ENCODE measurements at places on chromosomes 12 and 14.

GRCh38 chr12:9064815-9065606, 50.7 kb downstream of the A2M start:
- no peak for DNase-seq

DNA sequence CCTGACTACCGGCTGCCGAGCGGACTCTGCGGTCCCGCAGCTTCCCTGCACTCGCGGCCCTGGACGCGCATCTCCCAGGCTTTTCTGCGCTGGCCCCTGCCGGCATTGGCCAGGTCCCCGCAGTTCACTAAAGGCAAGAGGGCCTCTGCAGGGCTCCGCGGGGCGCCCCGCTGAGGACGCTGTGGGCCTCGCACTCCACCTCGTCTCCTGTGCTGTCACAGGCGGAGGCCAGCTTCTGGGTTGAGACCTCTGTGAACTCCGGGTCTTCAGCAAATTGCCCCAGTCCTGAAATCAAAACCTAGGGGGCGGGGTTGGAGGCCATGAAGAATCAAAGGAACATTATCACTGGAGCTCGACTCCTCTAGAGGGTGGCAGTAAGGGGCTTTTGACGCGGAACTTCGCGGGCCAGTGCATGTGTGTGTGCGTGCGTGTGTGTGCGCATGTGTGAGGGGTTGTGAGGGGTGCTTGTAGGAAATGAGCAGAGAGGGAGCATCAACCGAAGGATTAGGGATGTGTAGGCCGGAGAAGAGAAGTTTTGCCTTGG, 68.5 kb upstream of the CAPRIN2 start:
- no peak for DNase-seq

DNA sequence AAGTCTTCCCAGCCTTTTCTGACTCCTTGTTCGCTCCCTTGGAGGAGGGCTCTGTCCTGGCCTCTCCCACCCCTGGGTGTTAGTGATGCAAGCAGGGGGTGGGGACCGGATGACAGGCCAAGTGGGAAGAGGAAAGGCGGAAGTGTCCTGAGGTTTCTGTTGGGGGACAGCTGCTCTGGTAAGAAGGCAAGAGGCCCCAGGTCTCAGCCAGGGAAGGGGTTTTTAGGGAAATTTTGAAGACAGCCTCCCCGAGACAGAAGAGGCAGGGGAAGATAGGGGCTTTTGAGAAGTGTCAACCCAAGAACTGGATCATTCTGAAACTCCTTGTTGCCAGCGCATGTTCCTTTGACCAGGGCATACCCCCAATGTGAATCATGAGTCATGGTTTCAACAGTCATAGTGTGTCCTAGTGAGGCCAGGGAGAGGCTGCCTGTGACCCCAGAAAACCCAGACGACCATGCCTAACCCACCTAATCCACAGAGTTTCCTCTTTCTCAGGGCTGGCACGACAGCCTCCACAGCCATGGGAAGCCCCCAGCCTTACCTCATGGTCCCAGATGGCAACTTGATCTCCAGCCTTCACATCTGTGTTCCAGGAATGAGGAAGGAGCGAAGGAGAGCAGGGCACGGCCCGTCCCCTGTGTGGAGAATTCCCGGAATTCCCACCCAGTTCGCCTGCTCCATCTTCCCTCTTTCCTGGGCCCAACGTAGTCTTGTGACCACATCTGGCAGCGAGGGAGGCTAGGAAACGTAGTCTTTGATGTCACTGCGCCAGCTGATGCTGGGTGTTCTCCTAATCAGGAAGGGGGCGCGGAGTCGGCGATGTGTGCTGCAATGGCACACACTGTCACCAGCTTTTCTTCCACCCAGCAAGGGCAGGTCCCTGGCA, 4.9 kb upstream of the GPR132 start:
- no peak for DNase-seq

DNA sequence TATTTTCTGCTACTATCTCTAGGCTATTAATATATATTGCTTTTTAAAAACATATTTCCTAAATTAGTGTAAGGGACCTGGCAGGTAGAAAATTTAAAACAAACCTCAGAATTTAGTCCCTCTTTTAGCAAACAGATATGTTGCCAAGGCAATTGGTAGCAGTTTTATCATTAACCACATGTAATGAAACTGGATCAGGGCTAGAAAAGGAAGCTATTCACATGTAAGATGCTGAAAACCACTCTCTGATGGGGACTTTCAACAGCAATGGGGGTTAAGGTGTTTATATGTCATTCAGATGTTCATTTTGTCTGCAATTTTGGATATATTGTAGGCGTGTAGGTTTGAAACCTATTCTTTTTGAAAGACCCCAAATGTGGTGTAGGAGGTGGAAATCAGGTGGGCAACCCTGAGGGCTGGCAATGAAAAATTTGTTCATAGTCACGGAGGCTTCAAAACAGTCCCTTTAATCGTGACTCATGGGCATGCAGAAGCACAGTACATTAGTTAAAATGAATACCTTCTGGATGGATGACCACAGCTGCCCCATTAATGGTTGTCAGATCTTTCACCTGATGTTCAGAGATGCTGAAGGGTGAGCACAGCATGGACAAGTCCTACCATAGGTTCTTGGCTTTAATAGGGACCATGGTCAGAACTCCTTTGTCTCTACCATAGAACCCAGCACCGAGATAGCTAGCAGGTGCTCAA, 5.9 kb upstream of the PKP2 start:
- no peak for DNase-seq

- DNase-seq = no peak
Measured at GRCh38 chr12:126889501-126889900, 1377.5 kb upstream of the TMEM132C start.

GRCh38 chr12:124704619-124705018, 137.2 kb upstream of the NCOR2 start:
- DNase-seq = no peak

GRCh38 chr12:102680304-102680703, 199.9 kb upstream of the IGF1 start:
- no peak for DNase-seq

DNA sequence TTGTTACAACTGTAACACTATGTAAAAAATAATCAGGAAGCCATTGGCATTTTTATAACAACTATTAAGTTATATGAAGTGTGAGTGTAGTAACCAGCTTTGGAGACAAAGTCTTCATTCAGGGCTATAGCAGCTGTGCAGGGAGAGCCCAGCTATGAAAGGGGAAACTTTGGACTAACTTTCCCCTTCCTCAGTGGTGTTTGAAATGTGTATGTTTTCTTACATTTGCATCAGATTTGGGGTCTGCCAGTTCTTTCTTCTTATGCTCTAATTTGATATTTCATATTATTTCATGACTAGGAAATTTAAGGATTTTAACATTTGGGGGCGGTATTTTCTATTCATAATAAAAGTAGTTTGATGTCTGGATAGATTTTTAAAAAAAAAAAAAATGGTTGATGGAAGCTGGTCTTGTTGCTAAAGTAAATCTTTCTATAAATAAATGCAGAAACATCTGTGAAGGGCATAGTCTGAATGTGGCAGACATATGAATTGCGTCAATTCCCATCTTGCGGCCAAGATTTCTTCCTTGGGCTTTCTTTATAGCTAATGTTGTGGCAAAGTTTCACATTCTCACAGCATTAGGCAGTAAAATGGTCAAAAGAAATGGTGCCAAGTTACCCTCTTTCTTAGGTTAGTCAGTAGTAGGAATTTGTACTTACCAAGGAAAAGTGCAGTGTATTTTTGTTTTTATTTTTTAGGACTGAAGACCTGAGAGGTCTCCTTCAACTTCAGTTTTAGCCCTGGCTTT, 35.6 kb downstream of the RASSF8 start:
- no peak for DNase-seq

- DNase-seq = no peak
Measured at GRCh38 chr12:124115976-124116690, 143.1 kb downstream of the ZNF664 start.

DNA sequence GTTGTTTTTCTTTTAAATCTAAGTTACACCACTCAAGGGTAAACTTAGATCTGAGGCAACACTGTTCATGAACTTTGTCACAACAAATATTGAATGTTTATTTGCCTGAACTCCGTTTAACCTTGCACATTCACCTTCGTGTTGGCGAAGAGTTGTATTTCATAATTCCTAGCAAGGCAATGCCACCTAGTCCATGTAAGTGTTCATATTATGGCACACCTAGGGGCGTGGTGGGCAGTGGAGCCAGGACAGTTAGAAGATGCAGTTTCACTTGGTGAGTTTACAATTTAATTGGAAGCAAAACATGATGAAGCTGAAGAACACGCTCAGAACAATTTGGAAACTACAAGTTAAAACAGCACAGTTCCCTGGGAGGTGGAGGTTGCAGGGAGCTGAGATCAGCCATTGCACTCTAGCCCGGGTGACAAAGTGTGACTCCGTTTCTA, 30.4 kb upstream of the GNPNAT1 start:
- no peak for DNase-seq

DNA sequence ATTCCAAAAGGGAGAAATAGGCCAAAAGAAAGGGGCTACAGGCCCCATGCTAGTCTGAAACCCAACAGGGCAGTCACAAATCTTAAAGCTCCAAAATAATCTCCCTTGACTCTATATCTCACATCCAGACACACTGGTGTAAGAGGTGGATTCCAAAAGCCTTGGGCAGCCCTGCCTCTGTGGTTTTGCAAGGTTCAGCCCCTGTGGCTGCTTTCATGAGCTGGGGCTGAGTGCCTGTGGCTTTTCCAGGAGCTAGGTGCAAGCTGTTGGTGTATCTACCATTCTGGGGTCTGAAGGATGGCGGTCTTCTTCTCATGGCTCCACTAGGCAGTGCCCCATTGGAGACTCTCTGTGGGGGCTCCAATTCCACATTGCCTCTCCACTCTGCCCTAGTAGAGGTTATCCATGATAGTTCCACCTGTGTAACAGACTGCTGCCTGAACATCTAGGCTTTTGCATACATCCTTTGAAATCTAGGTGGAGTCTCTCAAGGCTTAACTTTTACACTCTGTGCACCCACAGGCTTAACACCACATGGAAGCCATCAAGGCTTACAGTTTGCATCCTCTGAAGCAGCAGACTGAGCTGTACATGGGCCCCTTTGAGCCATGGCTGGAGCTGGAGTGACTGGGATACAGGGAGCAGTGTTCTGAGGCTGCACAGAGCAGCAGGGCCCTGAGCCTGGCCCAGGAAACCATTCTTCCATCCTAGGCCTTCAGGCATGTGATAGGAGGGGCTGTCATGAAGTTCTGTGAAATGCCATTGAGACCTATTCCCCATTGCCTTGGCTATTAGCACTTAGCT, 66.5 kb upstream of the ABCD2 start:
- DNase-seq = no peak

All from Panc1 (cell line).